Activated T-cell treated with anti-CD3 and anti-CD28 coated beads for 24 hours (primary cell): ENCODE measurements at places on chromosomes 1 and 21.

- DNase-seq: no peak
Measured at GRCh38 chr1:44290250-44291094, 64.6 kb downstream of the ERI3 start.

GRCh38 chr1:31517301-31517700, 59.0 kb upstream of the TINAGL1 start:
- no peak for DNase-seq

GRCh38 chr1:82323144-82323841, 522.6 kb downstream of the ADGRL2 start:
- no peak for DNase-seq

GRCh38 chr1:198024782-198025181, 107.6 kb downstream of the LHX9 start:
- no peak for DNase-seq

GRCh38 chr1:189616893-189617292, 860.8 kb downstream of the BRINP3 start:
- no peak for DNase-seq

- no peak for DNase-seq
Measured at GRCh38 chr1:165634154-165634921, 3.3 kb downstream of the MGST3 start.

DNA sequence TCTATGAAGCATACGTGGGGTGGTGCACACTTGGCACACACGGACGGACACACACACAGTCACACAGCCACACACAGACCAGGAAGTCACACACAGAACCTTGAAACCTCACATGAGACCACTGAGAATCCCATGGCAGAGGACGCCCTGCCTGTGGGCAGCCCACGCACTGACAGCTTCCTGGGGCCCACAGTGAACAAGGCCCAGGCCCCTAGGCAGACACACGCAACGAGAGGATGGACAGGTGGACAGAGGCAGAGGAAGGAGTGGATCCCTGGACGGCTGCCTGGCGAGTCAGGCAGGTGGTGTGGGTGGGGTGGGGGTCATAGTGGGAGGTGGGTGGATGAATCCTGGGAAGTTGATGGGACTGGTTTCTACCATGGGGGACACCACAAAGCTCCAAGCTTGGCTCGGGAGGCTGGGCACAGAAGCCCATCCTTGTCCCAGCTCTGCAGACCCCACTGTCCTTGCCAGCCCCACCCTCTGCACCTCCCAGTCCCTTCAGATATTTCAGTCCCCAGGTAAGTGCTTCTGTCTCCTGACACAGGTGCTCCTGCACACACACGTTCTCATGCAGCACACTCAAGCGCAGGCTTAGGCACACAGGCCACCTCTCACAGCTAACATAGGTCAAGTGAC, 49.1 kb downstream of the WNT9A start:
- DNase-seq: no peak

GRCh38 chr1:192534666-192535065, 40.9 kb upstream of the RGS1 start:
- DNase-seq: no peak

GRCh38 chr1:182083851-182084486, 22.5 kb upstream of the ZNF648 start:
- no peak for DNase-seq

DNA sequence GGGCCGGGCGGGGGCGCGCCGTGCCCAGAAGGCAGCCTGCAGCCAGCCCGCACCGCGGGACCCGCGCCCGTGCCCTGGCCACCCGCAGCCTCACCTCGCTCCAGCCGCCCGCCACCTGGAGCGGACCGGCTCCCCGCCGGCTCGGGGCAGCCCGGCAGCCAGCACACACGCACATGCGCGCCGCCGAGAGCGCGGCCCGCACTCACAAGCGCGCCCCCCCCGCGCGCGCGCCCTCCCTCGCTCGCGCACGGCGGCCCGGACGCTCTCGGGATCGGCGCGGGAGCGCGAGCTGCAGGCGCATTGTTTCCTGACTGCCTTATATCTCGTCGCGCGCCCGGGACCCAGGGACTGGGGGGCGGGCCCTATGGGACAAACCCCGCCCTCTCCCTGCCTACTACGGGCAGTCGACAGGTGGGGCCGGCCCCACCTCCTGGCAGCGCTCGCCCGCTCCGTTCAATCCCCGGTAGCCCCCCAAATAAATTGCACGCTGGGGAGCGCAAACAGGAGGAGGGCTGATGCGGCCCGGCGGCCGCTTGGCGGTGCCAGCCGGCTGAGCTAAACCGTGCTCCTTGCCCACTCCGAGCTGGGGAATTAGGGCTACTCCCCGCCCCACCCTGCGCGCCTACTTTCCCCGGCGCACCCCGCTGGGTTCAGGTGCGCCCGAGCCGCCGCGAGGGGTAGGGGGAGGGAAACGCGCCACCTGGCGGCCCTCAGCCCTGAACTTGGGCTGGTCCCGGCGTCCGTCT, at the start of gene MYCL:
Gene MYCL, minus strand, starts transcription at position 204 of the 746 bp plus-strand sequence. CDS start 483 bp downstream, outside the sequence.
- peak; percentile 62 for DNase-seq

DNA sequence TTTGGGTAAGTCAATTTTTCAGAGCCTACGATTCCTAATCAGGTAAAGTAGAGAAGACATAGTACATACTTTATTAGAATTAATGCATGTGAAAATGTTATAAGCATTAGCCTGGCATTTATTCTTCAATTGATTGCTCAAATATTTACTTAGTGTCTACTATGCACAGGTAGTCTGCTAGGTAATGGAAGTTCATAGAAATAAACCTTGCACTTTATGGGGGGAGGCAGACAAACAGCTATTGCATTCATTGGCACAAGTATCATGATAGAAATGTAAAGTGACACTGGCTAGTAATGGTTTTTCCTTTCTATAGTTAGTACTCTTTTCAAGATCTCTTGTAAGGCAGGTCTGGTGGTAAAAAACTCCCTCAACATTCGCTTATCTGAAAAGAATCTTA, 44.9 kb downstream of the ZNHIT6 start:
- no peak for DNase-seq

DNA sequence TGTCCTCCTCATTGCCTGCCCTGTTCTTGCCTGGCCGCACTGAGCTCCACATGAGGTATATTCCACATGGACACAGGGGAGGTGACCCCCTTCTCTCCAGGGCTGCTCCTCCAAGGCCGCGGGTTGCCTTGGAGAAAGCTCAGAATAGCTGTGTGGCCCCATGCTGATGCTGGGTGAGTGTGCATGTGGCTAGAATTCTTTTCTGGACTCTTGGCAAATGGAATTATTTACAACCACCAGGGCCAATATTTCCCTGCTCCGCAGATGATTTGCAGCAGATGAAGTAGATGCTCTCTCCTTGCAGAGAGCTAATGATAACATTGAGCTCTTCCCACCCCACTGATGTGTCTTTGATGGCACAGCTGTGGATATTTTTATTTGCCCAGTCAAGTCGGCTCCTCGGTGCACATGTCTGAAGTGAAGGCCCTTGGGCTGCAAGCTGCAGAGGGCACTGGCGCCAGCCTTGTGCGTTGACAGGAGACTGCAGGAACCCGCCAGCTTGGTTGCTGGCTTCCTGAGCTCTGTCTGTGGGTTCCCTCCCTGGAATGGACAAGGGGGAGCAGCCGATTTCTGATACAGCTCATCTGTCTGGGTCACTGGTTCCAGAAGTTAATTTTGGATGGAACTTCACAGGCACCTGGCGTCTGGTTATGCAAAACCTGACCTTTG, 404.7 kb upstream of the VAMP3 start:
- no peak for DNase-seq

- no peak for DNase-seq
Measured at GRCh38 chr1:10975567-10976326, 36.7 kb upstream of the TARDBP start.

- no peak for DNase-seq
Measured at GRCh38 chr1:30374400-30375070, 348.9 kb downstream of the MATN1 start.

- DNase-seq: no peak
Measured at GRCh38 chr1:200837931-200838571, 34.7 kb upstream of the GPR25 start.

DNA sequence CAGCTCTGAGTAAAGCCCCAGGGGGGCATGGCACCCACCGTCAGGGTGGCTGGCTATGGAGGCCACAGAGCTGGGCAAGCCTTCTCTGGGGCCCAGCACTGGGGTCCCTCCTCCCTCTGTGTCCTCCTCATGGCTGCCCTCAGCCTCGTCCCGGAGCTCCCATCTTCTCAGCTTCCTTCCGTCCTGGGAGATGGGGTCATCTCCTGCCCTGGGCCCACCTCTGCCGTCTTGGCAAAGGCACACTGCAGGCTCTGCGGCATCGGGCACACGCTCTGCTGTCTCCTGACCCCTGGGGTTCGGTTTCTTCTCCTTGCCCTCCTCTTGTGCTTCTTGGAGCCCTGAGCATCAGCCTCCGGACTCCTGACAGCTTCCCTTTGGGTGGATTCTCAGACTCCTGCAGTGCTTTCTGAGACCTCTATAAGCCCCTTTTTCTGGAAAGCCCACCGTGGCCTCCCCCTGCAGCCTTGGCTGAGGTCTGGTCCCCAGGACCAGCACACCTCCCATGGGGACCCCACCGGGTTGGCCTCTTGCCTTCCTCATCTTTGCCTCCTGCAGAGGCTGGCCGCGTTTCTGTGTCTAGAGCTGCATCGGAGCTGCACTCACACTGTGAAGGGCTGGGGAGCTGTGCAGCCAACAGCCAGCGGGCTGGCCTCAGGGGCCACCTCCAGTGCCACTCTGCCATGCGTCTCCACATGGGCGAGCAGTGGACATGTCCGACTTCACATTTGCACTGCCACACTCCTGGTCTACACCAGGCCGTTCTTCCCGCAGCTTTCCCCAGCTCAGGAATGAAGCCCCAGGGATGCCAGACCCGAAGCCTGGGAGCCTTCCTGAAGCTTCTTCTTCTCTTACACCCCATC, 11.6 kb downstream of the UMODL1 start:
- no peak for DNase-seq

DNA sequence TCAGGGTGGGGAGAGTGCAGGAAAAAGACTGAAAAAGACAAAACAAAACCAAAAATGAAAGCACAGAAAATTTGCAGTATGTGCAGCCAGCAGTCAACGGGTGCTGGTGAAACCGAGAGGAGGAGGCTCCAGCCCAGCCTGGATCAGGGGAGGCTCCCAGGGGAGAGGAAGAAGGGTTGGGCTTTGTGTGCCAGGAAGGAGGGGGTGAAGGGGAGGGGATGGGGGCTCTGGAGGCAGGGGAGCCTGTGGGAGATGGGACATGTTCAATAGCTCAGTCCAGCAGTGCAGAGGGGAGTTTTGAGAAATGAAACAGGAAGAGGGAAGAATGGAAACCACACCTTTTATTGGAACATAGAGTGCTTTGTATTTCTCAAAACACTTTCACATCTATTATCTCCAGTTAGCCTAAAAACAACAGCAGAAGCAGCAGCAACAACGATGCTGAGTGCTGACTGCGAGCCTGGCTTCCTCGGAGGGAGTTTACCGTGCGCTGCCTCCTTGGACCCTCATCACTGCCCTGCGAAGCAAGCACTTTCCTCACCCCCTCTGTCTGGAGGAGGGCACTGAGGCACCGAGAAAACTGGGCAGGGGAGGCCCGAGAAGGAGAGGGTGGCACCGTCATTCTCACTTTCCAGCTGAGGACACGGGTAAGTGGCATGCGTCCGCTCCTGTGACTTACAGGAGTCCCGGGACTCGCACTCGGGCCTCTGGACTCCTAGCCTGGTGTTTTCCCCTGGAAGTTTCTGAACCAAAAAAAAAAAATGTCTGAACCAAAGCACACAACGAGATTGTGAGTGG, 62.9 kb downstream of the MDM4 start:
- DNase-seq: peak; percentile 10

DNA sequence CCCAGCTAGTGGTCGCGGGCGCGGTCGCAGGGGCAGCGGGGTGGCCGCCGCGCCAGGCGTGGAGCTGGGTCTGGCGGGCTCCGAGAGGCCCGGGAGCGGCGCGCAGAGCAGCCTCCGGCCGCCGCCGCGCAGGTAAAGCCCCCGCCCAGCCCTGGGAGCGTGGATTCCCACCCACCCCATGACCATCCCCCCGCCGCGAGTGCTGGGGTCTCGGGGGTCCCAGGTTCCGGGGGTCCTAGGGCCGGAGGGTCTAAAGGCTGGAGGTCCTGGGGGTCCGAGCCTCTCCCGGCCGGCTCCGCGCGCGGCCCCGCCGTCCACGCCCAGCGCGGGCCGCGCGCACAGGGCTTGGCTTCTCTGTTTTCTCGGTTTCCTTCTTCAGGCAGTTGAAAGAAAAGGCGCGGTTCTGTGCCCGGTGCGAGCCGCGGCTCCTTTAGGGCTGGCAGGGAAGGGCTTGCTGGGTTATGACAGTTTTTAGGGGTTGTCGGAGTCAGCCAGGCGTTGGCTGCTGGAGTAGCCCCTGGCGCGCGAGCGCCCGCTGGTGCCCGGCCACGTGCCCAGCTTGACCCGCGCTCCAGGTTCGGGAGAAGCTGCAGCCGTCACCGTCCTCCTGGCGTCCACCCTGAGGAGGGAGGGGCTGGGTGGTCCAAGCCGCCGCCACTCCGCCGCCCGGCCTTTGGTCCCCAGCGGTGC, 359 bp downstream of the LRRC3 start:
- peak; percentile 11 for DNase-seq

DNA sequence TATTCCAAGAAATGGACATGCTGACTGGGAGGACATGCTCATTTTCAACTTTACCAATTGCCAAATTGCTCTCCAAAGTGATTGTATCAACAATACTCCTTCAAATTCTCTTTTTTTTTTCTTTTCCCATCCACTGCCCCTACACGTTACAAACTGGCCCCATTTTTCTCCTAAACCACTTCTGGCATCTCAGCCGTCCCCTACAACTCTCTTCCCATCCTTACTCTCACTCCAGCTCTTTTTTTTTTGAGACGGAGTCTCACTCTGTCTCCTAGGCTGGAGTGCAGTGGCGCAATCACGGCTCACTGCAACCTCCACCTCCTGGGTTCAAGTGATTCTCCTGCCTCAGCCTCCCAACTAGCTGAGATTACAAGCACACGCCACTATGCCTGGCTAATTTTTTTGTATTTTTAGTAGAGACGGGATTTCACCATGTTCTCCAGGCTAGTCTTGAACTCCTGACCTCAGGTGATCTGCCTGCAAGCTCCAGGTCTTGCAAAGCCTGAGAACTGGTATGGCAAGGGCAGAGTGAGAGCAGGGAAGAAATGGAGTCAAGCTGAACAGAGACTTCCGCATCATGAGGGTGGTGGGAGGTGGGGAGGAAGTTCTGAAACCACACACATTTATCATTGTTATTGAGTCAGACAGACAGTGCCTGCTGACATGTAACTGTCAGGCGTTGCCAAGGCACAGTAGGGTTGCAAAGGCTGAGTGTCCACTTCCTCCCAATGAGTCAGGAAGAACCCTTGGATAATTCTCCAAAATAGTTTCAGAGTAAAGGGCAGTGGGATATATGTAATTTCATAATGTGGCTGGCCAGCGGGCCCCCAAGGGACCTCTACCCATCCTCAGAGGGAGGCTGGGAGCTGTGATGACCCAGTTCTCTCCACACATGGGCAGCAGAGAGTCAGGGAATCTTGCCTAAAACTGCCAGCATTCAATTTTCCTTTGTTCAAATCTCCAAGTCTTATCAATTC, 17.4 kb downstream of the CELA3A start:
- DNase-seq: peak; percentile 59

- no peak for DNase-seq
Measured at GRCh38 chr1:87051965-87052364, 137.5 kb downstream of the HS2ST1 start.

DNA sequence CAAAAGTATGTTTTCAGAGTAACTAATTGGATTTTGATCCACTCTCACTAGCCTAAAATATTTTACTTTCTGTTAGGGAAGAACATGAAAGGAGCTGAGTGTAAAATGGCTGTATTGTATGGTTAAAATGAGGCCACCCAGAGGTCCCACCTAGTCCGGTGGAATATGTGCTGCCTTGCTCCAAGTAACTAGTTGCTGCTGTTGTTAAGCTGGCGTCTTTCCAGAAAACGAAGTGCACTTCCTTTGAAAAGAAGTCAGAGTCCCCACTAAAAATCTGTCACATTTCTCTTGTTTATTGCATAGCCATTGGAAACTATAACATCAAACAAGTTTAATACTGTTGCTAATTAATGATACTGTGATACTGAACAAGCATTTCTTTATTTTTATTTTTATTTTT, 3.2 kb downstream of the SLC25A33 start:
- DNase-seq: no peak
